Central memory CD8-positive, alpha-beta T cell (primary cell): ENCODE measurements at places on chromosomes 3 and 15.

DNA sequence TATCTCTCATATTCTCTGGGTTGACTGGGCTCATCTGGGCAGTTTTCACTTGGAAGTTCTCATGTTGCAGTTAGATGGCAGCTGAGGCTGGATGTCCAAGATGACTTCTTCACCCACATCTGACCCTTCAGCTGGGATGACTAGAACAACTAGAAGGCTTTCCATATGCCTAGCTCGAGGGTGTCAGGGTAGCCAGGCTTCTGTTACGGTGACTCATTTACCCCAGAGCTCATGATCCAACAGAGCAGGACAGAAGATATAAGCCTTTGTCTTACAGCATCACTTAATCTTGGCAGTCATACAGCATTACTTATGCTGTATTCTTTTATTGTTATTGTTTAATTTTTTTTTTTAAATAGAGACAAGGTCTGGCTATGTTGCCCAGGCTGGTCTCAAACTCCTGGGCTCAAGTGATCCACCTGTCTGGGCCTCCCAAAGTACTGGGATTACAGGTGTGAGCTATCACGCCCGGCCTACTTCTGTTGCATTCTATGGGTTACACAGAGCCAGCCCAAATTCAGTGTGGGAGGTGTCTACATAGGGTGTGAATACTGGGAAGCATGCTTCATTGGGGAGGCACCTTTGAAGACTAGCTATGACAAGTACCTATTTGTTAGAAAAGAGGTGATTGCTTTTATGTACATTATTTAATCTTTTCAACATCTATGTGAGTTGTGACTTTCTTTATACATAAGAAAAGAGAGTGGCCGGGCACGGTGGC lies 10.7 kb downstream of the HMCES start:
- no peak for DNase-seq

DNA sequence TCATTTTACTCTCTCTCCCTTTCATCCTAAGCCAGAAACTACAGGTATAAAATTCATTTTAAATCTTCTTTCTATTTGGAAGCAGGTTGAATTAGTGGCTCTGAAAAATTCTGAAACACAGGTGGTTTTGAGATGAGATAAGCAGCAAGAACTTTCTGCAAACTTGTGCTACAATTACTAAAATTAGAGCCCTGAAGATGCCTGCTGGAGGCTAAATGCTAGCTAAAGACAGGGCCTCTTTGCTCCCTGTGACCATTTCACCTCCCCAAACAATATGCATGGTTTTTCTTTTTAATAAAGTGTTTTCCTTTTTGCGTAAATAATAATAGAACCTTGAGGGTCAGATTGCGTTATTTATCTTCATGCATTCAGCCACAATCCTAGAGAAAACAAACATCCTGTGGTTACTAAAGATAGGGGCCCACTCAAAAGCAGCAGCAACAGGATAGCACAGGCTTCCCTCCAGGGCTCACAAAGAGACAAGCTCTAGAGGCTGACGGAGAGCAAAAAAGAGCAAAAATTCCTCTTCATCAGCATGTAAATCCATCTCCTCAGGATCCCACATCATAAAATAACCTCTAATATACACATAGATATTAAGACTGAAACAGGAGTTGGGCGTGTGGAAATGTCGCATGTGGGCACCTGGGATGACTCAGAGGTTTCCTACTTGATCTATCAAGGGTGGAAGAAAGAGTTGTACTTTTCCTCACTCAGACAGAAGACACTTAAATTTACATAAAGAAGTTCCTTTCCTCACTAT lies 26.5 kb upstream of the CP start:
- no peak for DNase-seq

GRCh38 chr3:123783050-123783689 lies 101.0 kb downstream of the MYLK start:
- no peak for DNase-seq

DNA sequence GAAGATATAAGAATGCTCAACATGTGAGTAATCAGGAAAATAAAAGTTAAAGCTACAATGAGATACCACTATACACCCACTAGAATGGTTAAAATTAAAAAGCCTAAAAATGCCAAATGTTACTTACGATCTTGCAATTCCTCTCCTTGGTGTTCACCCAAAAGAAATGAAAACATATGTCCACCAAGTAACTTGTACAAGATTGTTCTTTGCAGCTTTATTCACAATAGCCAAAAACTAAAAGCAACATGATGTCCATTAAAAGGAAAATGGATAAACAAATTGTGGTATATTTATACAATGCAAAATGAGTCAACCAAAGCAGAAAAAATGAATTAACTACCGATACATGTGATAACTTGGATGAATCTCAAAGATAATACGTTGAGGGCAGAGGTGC lies 301.6 kb upstream of the THBS1 start:
- no peak for DNase-seq

GRCh38 chr3:125128861-125129501 lies 73.2 kb upstream of the HEG1 start:
- no peak for DNase-seq
